ENCODE measurements at places on chromosomes 11 and 22.

- no peak for DNase-seq
Measured at GRCh38 chr11:79087238-79087960, 353.4 kb downstream of the TENM4 start.

DNA sequence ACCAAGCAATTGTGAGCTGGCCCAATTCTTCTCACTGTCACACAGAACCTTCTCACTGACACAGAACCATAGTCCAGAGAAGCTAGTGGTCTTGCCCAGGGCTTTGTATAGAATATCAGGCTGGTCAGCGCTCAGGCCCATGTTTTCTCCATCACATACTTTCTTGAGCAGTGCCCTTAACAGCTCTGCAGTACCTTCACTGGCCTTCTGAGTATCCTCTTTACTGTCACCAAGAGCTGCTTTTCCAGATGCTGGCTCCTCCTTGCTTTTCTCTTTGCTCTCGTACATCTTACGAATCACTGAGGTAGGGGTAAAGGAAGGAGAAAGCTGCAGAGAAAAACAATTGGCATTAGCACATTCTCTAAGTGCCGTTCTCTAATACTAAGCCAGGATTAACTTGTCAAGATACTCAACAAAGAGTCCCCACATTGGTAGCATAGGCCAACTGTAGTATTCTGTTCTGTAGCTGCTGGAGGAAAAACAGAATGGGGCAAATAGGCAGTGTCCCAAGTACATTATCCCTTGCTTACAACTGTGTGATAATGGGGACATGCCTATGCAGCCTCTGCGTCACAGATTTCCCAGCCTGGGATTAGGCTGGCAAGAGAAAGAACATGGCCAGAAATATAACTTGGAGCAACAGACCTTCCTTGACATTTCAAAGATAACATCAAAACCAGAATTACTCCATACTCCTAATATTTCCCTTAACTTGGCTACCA is 43.5 kb downstream of the DRG1 start:
- DNase-seq: no peak

DNA sequence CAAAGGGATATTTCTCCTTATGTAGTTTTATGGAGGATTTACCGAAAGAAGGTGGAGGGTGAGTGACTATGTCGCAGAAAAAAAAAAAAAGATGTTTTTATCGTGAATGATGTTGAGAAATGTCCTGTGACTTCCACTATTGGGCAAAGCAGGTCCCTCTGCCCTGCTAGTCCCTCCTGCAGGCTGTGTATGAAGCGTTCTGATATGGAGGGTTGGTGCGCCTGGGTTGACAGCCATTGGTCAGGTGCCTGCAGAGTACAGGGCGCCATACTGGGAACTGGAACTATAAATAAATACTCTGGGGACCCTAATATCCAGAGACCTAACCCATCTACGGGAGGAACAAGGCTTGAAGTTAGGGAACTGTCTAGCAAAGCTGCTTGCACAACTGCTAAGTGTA is 1.5 kb downstream of the IL17RA start:
- peak; percentile 36 for DNase-seq

DNA sequence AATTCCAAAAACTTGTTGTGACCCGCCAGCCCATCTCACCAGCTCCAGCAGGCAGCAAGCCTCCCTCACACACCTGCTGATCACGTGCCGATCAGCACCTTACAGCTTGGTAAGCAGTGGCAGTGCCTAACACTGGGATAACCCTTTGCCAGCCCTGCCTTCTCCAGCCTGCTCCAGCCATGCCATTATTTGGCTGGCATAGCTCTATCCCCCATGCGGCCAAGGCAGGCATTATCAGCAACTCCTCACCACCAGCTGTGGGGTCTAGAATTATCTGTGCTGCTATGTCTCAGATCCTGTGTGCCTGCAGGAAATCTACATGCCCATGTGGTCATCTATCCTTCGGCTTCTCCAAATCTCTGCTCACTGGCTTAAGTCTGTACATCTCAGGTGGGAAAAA is 215.0 kb downstream of the ST3GAL4 start:
- DNase-seq: no peak

DNA sequence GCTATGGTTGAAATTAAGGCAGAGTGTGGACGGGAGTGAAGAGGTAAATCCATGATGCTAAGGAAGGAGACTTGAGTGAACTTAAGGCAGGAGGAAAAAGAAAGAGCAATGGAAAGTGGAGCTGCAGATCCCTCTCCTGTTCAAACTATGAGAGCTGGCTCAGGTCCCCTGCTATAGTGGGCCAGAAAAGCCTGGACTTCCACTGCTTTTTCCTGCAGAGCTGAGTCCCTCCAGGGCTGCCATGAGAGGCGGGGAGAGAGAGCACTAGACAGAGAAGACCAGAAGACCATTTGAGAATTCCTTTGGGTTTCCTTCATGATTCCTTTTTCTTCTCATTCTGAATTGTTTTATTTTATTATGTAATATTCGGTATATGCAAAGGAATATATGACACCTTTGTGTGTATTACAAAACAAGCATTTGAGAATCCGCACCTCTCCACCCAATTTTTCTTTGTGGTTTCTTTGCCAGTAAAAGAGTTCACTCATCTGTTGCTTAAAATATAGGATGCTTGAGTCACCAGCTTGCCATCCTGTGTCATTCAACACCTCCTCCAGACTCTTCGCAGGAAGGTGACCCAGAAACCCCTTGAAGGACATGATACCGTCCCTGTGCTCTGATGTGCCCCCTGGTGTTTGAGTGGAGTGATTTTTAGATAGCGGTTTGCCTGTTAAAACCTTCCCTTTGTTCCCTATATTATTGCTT is 24.4 kb downstream of the SREBF2 start:
- peak; percentile 87 for DNase-seq

GRCh38 chr11:125168918-125169456 is 4.4 kb downstream of the PKNOX2 start:
- no peak for DNase-seq

GRCh38 chr11:116072601-116073410 is 568.6 kb upstream of the CADM1 start:
- DNase-seq: no peak

DNA sequence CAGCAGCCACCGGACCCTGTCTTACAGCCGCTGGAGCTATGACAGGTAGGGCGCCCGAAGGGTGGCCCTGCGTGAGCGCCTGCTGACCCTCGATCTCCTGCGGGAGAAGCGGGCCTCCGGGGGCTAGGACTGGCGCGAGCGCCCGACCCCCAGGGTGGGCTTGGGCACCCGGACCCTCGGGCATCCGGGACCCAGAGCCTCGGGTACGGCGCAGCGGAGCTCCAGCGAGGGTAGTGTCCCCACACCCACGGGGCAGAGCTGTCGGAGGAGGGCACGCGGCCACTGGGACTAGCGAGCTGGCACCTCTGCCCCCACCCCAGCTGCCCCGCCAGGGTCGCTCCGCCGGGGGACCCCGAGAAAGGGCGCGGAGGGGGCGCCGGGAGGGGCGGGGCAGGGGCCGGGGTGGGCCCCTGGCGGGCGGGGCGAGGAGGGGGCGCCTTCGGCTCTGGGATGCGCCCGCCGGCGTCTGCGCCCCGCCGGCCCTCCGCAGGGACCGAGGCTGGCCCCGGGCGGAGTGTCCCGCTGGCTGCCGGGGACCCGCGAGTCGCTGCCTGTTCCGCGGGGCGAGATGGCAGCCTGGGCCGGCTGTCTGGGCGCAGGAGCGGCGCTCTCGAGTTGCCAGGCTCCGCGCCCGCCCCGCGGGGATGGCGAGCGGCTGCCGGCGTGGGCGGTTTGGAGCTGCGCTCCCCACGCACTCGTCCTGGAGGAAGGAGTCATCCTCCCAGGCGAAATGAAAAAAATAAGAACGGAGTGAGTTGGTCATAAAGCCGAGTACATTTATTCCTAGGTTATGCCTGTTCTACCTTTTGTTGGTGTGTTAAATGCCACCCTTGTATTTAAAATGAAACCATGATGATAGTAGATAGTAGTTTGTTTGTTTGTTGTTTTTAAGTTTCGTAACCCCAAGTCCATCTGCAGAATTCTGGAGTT is 32.4 kb downstream of the EIF3F start:
- DNase-seq: peak; percentile 45

DNA sequence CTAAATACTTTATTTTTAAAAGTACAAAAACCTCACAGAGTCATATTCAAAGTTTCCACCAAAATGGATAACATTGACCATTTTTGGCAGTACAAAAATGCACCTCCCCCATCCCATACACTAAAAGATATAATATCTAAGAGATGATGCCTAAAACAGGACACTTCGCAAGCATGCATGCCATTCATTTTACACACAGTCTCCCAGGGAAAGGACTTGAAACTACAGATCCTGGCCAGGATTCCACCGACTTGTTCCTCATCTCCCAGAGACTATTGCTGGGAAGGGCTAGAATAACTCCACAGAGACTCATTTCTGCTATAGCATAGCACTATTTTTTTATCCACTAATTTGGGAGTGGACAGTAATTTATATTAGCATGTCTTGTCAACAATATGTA is 81.7 kb downstream of the MTNR1B start:
- no peak for DNase-seq

DNA sequence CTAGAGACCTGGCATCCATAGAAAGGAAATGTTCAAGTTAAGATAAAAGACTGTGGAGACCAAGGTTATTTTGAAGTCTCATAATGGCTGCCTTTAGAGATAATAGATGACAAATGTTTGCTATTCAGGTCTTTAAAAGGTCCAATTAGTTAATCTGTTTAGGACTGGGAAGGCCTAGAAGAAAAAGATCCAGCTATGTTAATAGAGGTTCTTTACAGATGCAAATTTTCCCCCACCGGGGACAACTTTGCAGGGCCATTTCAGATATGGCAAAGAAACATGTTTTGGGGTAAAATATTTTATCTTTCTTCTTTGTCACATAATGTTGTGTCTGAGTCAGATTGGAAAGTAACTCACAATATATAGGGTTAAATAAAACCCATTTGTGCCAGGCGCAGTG is 3.1 kb upstream of the APOBEC3G start:
- DNase-seq: no peak

DNA sequence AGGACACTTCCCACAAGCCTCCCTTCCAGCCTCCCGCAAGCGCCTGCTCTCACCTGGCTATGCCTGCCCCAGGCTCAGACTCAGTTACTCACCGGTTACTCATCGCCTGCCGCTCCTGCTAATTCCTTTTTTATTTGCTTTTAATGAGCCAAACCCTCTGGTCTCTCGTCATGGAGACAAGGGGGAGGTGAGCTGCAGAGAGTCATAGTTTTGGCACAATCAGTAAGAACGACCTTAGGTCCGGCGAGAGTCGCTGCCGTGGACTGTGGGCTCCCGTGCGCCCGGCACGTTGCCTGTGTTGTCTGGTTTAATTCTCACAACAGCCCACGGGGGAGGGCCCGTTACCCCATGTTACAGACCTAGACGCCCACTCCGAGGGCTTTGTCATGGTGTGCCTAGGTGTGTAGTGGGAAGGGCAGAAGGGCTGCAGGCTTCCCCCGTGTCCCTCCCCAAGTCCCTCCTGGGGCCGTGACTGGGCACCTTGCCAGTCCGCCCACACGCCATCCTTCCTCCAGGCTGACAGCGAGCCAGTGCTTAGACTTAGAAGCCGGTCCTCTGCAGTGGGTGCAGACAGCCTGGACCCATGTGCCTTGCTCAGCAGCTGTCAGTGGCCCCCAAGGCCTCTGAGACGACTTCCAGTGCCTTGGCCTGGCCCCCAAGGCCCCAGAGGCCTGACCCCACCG is 42.2 kb downstream of the WNT7B start:
- peak; percentile 39 for DNase-seq

GRCh38 chr22:23066200-23067022 is 3.9 kb upstream of the GNAZ start:
- DNase-seq: no peak

- DNase-seq: no peak
Measured at GRCh38 chr11:119991669-119992068, 146.2 kb downstream of the TRIM29 start.

GRCh38 chr11:87849216-87849615 is 326.0 kb downstream of the RAB38 start:
- no peak for DNase-seq

DNA sequence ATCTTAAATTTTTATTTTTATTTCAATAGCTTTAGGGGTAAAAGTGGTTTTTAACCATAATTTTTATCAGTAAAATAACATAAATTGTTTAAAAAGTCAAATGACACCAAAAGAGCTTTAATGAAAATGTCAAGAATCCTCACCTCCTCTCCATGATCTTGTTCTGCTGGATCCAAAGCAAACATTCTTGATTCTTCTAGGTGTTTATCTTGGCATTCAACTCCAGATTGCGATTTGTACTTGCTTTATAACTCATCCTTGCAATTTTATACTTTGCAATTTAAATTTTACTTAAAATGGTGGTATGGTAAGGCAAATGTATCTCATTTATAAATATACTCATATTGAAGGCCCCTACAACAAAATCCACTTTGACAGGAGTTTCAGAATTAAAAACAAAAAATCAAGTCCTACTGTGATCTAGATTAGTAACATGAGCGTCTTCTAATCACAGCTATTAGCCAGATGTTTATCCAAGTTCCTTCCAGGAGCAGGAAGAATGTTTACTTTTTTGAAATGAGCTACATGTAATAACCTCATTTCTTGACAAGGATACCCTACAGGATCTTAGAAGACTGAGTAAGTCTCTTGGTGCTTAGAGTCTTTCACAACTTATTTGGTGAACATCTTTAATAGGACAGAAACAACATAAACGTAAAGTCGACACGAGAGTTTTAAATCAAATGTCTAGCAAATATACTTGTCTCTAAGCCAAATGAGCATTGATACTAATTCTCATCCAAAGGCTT is 72.4 kb upstream of the CARD18 start:
- no peak for DNase-seq

DNA sequence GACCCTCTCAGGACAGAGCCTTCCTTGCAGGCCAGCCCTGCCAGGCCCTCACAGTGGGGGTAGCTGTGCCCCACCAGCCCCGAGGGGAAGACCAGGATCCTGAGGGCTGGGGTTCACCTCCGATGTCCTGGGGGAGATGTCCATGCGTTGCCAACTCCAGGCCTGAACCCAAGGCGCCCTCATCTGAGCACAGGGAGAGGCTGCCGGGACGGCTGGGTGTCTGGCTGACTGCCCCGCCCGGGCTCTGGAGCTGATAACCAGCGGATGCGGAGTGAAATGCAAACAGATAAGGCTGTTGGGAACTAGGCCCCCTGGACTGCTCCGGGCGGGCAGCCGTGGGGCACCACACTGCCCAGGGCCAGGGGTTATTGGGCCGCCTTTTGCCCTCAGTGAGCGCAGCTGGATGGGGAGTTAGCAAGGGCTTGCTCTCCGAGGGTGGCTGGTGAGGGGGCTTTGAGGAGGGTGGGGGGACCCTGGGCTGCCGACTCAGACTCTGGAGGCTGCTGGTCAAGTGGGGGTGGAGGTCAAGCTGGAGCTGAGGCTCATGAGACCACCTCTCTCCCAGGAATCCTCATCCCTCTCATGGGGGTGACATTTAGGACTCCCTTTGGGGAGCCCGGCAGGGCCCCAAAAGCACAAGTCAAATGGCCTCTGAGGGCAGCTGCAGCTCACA is 5.6 kb upstream of the MUC6 start:
- DNase-seq: no peak

DNA sequence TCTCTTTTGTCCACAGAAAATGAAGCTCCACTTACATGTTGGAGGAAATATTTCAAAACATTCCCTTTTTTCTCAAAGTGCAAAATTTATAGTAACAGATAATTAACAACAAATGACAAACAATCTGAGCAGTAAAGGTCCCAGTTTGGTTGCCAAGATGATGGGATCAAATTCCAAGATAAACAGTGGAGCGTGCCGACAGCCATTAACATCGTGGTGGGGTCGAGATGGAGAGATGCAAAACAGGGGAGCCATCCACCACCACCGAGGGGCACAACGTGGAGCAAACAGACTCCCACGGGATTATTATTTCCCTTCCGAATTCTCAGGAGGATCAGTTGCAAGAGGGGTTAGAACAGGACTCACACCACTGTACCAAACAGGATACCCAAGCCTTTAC is 17.2 kb downstream of the MPPED2 start:
- no peak for DNase-seq

GRCh38 chr22:45870011-45870410 is 107.0 kb downstream of the WNT7B start:
- DNase-seq: no peak

Data from common myeloid progenitor, CD34-positive (primary cell).